ENCODE measurements at places on chromosomes 5 and 9.

DNA sequence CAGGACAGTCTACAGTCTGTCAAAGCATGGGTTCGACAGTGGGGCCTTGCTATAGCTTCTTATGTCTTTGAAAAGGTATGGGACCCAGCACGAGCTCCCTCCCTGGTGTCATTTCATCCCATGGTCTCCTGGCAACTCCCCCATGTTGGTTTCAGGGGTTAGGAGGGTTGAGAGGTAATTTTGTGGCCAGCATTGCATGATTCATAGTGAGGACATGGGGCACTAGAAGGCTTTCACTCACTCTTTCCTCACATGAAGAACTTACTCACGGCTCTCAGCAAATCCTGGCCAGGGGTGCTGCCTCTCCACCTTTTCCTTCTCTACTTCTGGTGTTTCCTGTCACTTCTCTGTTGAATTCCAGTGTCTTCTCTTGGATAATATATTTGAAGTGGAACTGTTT, 134.7 kb upstream of the TNPO1 start:
- DNase-seq = no peak

DNA sequence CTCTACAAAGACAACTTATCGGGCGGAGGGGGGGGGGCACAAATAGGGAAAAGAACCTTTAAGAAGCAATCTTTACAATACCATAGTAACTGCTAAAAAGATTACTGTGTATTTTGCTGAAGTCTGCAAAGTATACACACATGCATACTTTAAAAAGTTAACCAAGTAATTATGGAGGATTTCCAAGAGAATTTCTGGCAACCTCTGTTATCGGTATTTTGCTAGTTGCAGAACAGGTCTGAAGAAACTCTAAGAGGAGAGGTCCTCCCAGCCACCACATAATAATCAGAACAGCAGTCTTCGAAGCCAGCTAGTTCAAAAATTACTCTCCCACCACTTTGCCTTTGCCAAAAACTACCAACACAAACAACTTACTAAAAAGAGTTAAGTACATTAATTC, 56.1 kb downstream of the UBAP2 start:
- DNase-seq = no peak

DNA sequence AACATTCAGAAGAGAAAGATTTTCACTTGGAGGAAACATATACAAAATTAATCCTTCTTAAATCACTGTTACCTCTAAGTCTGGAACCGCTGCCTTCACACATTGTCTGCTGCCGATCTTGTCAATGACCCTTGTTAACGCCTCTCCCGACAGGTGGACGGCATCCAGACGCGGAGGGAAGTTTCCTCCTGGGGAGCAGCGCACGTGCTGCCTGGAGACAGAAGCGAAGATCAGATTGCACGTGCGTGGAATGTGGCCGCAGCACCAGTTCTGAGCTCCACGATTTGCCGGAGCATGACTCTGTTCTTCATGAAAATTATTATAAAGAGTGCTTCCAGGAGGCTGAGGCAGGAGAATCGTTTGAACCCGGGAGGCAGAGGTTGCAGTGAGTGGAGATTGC, 183.6 kb upstream of the IRX4 start:
- no peak for DNase-seq

DNA sequence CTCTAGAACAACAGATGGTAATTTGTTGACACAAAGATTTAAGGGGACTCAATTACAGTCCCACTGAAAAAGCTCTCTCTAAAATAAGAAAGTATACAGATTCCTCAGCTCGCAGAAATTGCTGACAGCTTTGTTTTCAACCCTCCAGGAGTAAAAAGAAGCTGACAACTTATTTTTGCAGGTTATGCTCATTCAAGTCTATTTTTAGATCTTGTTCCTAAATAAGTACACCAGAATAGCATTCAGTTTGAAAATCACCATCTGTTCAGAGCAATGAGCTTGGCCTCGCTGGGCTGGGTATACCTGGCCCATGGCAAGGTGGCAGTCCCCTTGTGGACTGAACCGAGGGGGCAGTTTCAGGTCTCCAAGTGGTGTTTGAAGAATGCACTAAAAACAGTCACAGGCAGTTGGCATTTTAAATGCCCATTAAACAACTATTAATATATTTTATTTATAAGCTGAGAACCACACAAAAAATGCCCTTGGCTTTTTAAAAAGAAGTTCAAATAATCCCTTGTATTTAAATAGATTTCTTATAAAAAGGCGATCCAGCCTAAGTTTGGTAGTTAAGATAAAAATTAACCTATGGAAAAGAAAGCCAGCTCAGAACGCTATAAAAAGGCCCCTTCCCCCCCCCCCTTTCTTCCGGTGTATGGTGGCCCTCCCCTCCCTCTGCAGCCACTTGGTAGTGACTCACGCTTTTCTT, 169.2 kb downstream of the AUH start:
- no peak for DNase-seq

GRCh38 chr9:84139296-84140070, 158.9 kb downstream of the RMI1 start:
- DNase-seq = peak; percentile 13

- no peak for DNase-seq
These were observed 4.9 kb downstream of the PUM3 start for GRCh38 chr9:2839040-2839439.

- peak; percentile 15 for DNase-seq
These were observed 17.9 kb upstream of the POC5 start for GRCh38 chr5:75734913-75735789.

- DNase-seq = no peak
These were observed 687.8 kb downstream of the SLCO4C1 start for GRCh38 chr5:101608322-101608721.

- no peak for DNase-seq
These were observed 29.4 kb upstream of the CKMT2 start for GRCh38 chr5:81203729-81204128.

- no peak for DNase-seq
These were observed 32.3 kb downstream of the ERCC6L2 start for GRCh38 chr9:95907794-95908193.

DNA sequence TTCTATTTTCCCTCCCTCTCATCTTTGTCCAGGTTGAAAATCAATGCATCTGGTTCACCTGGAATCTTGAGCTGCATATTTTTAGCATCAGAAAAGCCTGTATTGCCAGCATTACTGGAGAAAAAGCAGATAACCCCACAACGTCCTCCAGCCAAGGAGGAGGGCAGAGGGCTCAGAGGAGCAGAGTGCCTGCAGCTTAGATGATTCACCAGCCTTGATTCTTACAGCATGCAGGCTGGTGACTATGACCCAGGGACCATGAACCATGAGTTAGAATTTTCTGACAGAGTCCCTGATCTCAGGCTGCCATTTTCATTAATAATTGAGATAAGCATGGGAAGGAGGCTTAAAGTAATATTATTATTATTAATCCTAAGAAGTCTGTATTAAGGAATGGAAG, 278.2 kb downstream of the BRINP1 start:
- no peak for DNase-seq

DNA sequence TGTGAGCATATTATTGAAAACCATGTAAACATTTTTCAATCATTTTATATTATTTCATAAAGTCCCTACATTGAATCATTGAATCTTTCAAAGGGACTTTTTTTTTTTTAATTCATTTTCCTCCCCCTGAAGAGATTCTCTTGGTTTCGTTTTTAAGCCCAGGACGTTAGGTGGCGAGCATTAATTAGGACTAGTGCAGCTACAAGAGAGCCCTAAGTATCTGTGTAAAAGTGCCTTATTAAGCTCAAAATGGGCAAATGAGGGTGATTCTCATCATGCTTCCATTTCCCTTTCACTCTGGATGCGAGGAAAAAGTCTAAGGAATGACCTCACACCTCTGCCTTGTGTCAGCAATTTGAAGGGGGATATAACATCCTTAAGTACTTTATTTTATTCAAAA, 517.9 kb upstream of the ITGA1 start:
- DNase-seq = no peak

DNA sequence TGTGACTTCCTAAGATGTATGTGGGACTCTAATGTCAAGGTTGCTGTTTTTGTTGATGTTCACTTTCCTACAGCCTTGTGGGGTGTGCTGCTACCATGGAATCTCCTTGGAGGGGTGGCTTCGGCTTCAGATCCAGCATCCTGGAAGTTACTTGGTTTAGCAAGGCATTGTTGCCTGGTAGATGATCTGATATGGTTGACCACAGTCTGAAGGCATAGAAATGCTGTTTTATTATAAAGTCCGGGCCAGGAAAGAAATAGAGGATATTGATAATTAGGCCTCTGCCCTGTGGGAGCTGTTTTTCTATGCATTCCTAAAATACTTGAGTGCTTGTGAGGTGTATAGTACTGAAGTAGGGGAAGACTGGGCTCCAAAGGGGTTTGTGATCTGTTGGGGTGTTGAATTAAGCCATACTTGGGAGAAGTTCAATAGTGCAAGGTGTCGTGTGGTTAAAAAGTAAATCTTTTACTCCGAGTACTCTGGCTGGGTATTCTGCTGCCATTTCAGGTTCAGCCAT, 27.3 kb upstream of the CREBRF start:
- no peak for DNase-seq

GRCh38 chr9:100027543-100027942, 71.3 kb downstream of the ERP44 start:
- DNase-seq = no peak

DNA sequence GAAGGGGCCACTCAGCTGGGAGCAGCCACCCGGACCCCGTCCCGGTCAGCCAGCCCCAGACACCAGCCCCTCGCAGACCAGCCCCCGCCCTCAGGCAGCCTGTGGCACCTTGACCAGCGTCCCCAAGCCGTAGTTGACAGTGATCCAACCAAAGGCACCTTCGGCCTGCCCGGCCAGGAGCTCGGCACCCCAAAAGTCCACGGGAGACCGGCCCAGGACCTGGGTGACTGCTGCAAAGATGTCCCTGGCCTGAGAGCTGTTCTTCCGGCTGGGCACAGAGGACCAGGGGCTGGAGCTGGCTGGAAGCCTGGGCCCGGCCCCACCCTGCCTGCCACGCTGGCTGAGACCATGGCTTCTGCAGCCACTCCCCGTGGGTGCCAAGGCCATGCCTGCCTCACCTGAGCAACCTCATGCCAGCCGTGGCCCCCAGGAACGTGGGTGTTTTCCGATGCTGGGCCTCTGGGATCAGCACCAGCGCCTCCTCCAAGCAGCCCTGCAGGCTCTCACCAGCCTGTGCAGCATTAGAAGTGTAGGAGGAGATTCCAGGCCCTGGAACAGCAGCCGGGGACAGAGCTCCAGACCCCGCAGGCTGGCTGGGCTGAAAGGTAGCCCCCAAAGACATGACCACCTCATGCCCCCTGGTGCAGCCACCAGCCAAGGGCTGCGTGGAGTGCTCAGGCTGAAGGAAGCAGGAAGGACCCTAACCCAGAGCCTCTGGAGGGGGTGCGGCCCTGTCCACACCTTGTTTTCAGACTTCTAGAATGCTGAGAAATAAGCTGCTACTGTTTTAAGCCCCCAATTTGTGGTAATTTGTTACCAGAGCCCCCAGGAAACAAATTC, 4.2 kb downstream of the ENTPD8 start:
- no peak for DNase-seq

GRCh38 chr9:17484906-17485305, 94.0 kb upstream of the SH3GL2 start:
- no peak for DNase-seq

GRCh38 chr5:57896576-57896975, 414.0 kb upstream of the ACTBL2 start:
- DNase-seq = no peak

GRCh38 chr5:54520940-54521339, 3.4 kb downstream of the SNX18 start:
- DNase-seq = no peak

DNA sequence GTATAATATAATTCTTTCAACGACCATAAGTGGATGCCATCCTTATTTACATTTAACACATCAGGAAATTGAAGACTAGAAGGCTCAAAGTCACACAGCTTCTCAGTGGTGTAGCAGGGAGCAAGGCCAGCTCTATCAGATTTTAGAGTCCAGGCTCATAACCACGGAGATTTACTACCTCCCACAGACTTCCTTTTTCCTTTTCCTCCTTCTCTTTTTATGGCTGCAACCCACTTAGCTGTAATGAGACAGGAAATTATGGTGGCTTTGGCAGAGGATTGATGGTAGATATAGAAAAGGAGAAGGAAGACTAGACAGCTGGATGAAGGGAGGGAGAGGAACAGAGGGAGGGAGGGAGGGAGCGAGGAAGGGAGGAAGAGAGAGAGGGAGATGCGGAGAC, 47.4 kb downstream of the SPEF2 start:
- no peak for DNase-seq

- DNase-seq = peak; percentile 72
These were observed 3.2 kb downstream of the PAPPA start for GRCh38 chr9:116156621-116157314.

DNA sequence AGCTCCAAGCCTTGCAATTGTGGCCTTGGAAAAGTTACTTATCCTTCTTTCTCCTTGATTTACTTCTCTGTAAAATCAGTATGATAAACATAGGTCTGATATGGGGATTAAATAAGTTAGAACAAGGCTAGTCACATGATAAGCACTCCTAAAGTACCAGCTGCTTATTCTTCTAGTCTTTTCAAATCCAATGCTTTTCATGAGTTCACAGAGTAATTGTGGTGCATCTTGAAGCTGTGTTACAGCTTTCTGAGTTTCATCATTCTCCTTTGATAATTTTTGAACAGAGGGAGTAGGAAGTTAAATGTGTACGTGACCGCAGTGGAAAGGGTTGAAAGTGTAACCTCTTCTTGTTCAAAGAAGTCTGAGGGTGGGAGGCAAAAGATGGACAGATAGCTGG, 38.8 kb upstream of the CCDC112 start:
- DNase-seq = no peak

- DNase-seq = peak; percentile 37
These were observed 19.6 kb downstream of the ITGA2 start for GRCh38 chr5:53008751-53009150.

- DNase-seq = no peak
These were observed 128.9 kb upstream of the PTPN3 start for GRCh38 chr9:109627042-109627441.

DNA sequence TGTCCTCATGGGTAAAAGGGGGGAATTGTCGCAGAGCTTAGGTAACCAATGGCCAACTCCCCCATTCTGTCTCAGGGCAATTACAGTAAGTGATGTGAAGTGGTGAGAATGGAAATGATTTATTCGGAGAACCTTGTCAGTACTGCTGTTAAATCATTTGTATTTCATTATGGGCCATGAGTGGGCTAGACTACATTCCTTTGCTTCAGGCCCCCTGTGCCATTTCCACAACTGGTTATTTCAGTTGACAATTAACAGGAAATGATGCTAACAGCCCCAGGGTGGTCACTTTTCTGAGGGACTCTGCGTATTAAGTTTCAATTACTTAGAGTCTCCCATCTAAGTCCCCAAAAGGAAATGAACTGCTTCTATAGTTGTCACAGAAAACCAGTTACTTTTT, 653.7 kb downstream of the CCDC171 start:
- no peak for DNase-seq

Measured in AG08395 (cell line).